8988T (cell line): ENCODE measurements at places on chromosomes 5 and 9.

DNA sequence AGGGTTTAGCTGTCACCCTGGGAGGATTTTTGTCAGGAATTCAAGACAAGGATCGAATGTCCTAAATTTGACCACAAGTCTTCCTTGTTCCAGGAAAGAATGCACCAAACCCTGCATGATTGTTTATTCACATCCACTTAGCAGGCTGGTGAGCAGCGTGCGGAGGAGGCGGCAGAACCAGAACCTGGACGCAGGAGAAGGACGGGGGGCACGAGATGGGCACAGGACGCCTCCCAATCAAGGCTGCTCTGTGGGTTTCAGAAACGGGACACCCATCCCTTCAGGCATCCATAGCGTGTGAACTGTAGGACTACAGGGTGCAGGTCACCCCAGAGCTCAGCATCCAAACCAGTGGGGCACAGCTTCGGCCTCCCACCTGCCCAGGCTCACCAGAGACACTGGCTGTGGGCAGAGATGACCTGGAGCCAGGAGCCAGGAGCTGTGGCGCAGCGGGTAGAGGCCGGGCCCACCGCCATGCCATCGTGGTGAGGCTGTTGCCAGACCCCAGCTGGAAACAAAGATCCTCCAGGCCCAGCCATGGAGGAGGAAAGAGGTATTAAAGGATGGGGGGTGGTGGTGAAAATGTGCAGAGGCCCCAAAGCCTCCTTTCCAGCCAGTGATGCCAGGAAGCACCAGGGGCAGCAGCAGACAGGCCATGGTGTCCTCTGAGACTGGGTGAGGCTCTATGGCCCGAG is 32.3 kb upstream of the ADAMTS2 start:
- no peak for DNase-seq

DNA sequence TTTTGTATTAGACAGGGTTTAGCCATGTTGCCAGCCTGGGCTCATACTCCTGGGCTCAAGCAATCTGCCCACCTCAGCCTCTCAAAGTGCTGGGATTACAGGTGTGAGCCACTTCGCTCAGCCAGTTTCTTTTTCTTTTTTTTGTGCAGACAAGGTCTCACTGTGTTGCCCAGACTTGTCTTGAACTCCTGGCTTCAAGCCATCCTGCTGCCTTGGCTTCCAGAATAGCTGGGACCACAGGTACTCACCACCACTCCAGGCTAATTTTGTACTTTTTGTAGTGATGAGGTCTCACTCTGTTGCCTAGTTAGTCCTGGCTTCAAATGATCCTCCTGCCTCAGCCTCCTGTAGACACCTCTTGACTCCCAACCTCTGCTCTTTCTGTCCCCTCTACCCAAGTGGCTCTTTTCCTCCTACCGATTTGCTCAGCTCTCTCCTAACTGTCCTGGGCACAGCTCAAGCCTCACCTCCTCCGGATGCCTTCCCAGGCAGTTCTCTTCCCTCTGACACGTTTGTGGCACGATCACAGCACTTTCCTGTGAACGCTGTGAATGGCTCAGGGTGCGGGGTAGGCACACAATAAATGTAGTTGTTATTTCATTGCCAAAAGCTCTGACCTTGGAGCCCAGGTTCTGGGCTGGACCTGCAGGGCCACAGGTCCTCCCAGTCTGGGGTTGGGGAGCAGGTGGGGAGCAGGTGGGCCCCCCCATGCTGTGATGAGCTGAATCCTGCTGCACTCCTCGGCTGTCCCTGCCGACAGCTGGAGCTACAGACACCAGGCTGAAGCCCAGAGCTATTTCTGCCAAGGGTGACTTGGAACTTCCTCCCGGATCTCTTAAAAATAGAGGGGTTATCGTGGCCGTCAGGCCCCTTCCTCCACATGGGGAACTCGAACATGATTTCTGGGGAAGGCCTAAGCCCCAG is 23.9 kb downstream of the GFI1B start:
- DNase-seq, result no peak

DNA sequence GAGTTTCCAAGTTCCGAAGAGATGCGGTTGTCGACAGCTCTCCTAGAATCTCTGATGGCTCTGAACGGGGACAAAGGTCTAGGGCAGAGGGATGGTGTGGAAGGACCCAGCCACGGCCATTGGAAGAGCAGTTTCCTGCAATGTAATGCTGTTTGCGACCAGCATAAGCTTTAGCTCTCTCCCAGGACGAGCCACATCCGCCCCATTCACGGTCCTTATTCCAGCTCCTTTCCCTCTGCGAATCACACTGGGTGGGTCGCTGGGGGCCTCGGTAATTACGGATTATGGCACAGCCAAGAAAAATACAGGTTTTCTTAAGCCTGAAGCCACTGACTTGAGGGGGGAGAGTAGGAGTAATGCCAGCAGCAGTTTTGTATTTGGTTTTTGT is 22.7 kb downstream of the ANXA2R start:
- no peak for DNase-seq

GRCh38 chr9:110546411-110546871 is 33.1 kb downstream of the SVEP1 start:
- no peak for DNase-seq

DNA sequence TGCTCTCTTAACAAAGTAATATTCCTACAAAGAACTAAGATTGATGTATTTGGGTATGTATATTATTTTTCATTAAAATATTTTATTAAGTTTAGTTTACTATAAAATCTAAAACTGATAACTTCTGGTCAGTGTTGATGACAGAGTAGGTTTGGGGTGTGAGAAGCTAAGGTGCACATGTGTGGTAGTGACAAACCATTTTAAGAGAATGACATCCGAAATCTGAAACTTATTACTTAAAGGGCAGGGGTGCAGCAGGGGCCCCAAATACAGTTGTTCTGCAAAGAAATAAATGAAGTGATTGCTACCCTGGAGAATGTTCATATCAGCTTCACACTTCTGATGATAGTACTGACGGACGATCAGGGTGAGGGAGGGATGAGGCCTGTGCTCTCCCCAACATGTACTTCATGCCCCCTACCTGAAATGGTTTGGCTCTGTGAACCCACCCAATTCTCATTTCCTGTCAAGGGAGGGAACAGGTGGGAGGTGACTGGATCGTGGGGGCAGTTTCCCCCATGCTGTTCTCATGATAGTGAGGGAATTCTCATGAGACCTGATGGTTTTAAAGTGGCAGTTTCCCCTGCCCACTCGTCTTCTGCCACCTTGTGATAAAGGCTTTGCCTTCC is 125.3 kb upstream of the RFX3 start:
- no peak for DNase-seq

GRCh38 chr5:37825334-37825915 is 14.4 kb downstream of the GDNF start:
- DNase-seq, result no peak

DNA sequence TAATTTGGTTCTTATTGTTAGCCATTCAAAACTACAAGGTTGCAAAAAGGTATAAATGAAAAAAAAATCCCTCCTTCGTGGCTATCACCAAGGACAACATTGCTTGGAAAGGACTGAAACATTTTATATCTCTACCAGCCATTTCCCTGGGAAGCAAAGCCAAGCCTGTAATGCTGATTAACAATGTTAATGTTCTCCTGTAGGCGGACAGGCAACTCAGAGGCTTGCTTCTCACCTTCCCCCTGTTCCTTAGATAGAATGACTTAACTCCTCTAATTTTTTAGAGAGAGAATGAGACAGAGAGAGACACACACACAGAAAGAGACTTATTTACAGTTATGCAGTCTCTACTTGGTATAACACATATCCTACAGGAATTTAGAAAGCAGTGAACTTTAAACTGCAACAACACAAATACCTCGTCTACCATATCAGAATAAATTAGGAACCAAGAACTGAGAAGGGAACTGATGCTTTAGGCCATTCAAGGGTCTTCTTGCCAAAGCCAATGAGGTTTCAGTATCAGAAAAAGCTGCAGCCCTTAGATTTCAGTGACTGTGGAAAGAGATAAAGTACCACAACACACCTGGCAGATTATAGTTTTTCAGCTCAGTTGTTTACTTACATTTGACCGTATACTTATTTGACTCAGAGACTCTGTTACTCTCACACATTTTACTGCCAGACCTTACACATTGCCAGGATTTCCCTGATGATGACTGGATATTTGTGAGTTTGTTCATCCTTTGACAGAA is 20.9 kb upstream of the MAN2A1 start:
- DNase-seq, result no peak

- DNase-seq, result no peak
These were observed 784.6 kb upstream of the NUDT12 start for GRCh38 chr5:104347119-104347708.

DNA sequence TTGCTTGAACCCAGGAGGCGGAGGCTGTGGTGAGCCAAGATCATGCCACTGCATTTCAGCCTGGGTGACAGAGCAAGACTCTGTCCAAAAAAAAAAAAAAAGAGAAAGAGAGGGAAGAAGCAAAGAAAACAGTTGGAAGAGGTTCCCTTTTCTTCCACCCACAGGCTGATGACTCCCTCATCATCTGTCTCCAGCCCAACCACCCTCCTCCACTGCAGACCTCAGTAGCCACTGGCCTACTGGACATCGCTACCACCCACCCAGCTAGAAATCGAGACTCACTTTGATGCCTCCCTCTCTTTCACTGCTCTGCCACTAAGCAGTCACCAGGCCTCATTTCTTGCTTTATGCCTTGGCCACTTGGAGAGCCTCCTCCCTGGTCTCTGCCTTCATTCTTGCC is 71.2 kb downstream of the NIPSNAP3B start:
- no peak for DNase-seq

DNA sequence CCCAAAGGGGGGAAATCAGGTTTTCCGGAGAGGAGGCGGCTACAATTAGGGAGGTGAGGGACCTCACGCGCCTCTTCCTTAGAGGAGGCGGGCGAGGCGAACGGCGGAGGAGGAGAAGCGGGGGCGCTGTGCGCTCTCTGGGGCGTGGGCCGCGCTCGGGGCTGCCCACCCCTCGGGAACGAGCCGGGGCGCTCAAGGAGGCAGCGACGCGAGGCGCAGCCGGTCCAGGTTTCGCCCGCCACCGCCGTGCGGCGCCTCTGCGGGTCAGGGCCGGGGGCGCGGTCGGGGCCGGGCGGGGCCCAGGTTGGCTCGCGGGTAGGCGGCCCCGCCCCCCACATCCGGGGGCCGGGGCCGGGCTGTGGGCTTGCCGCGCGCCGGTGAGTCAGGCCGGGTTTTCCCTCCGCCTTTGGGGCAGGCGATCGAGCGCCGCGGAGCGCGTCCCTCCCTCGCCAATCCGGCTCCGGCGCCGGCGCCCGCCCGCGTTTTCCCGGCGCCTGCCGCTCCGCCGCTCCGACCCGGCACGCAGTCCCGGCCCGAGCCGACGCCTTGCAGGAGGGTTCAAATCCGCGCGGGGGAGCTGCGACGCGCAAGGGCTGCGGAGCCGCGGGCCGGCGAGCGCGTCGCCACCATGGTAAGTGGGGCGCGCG is at the start of gene N4BP3:
Gene N4BP3, plus strand, starts transcription at position 392 of the 647 bp plus-strand sequence. CDS start 6,052 bp downstream, outside the sequence.
- DNase-seq, result peak; percentile 89

GRCh38 chr5:153463806-153464205 is 26.7 kb upstream of the GRIA1 start:
- no peak for DNase-seq

- no peak for DNase-seq
These were observed 58.2 kb downstream of the NSUN2 start for GRCh38 chr5:6574537-6575245.

GRCh38 chr5:113320273-113320780 is 114.5 kb downstream of the TSSK1B start:
- no peak for DNase-seq

GRCh38 chr9:29422438-29422837 is 1849.2 kb upstream of the C9orf72 start:
- no peak for DNase-seq

- DNase-seq, result no peak
These were observed 32.4 kb upstream of the TNFSF8 start for GRCh38 chr9:114962809-114963208.

DNA sequence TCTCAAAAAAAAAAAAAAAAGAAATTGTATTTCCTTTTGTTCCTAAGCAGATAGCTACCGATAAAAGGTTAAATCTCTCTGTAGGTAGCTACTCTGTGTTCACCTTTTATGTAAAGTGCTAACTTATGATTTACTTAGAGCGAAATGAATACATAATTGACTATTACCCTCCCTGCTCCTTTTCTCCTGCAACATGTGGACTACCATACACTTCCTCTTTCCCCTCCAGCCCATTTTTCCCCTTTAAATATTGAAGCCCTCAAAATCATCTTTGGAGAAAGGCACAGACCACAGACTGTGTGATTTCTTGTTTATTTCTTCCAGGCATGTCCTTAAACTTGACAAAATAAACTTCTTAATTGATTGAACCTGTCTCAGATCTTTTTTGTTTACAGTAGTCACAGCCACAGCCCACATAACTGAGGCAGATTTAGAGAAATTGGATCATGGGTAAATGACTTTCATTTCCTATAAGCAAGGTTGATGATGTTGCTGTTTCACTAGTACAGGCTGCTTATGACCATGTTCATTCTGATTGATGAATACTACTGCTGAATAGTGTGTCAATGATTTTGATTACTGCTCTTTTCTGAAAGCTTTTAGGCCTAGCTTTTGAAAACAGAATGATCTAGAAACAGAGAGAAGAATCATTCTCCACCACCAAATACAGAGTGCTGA is 59.2 kb downstream of the PHAX start:
- no peak for DNase-seq

GRCh38 chr9:34522971-34523797 is at the start of gene ENHO:
ENHO (minus strand) TSS chr9:34522990; CDS start chr9:34521695, 1,295 bp downstream.
- peak; percentile 98 for DNase-seq

GRCh38 chr5:150059623-150060022 is 26.7 kb downstream of the CSF1R start:
- DNase-seq, result no peak

DNA sequence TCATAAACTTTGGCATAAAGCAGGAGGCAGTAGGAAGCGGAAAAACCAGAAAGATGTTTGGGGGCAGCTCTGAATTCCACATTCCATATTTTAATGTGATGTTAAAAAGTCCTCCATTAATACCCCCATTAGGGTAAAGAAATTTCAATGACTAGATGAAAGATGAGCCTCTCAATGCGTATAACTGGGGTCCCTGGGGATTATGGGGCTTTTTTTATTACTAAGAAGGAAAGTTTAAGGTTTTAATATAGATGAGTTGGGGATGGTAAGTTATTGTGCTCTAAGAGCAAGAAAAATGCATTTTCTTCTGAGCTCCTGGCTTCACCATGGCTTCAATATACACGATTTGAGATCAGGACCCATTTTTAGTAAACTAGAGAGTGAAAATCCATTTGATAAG is 321.9 kb downstream of the CDK5RAP2 start:
- DNase-seq, result no peak

GRCh38 chr9:131417264-131418142 is 23.6 kb downstream of the PRRC2B start:
- no peak for DNase-seq

GRCh38 chr9:4415281-4415680 is 75.0 kb upstream of the SLC1A1 start:
- DNase-seq, result no peak

DNA sequence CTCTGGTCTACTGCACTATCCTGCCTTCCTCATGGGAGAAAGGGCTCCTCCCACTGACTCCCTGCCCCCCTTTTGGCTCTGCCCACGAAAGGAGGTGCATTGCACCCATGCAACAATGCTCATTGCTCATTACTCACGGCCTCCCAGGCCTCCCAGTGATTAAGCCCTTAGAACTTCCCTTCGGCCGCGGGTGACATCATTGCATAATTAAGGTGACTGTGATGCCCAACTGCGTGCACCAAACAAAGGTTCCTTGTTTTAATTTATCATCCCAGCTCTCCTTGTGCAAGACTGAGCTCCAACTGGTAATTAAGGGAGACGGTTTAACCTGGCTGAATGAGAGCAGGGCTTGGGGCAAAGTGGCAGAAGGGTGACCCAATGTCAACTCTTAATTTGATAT is 180.4 kb downstream of the GAS1 start:
- DNase-seq, result no peak

GRCh38 chr9:134637241-134637640 is 4.4 kb upstream of the COL5A1 start:
- DNase-seq, result no peak
